Fibroblast of skin of scalp (primary cell): ENCODE measurements at places on chromosomes 16 and 17.

DNA sequence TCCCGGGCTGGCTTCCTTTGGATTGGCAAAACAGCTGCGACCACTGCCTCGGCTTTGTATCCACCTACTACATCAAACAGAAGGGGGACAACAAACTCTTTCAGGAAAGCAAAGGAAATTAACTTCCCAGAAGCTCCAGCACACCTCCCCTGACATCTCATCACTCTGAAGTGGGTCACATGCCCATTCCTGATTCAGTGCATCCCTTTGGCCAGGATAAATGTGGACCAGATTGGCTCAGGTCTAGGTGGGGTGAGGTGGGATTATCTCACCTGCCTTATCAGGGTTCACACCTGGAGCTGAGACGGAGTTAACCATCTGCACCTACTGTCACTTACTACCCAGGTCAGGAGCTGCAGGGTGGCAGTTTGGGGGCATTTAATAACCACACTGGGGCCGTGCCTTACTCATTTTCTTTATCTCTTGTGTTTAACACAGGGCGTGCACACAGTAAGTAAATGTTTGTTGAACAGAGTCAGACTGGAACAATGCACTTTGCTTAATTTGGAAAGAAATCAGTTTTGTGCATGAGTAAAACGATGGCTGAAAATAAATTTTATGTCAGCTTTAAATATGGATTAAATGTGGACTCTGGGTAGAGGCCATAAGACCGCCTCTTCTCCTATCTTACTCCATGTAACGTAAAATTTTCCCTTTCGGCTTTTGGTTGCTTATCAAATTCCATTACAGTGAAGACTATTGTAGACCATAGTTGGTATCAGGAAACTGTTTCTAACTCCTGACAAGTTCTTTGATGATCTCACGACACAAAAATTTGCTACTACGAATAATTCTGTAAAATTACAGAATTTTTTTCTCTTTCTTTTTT, 36.0 kb downstream of the IQCK start:
- DNase-seq = peak; percentile 17

GRCh38 chr16:5709889-5710288, 612.3 kb upstream of the EEF2KMT start:
- DNase-seq = peak; percentile 1

GRCh38 chr16:50902457-50902856, 160.6 kb downstream of the CYLD start:
- DNase-seq = no peak

DNA sequence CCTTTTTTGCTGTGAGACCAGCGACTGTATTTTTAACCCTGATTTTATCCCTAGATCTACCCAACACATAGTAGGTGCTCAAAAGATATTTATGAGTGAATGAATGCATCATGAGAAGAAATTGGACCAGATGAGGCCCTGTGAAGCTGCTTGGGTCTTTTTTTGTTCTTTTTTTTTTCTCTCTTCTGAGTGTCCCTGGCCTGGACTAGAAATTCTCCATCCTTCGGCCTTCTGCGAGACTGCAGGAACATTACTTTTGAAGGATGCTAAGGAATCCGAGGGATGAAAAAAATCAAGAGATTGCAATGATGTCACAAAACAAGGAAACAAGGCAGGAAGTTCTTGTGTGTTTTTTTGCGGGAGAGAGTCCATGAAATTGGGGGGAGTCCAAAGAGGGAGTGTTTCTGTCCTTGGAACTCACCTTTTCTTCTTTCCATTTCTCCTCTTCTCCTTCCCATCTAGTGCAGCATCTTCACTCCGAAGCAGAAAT, 560 bp upstream of the RUSF1 start:
- DNase-seq = peak; percentile 59

- DNase-seq = peak; percentile 61
Observed at GRCh38 chr17:59844884-59845594, 47.7 kb downstream of the TUBD1 start.

DNA sequence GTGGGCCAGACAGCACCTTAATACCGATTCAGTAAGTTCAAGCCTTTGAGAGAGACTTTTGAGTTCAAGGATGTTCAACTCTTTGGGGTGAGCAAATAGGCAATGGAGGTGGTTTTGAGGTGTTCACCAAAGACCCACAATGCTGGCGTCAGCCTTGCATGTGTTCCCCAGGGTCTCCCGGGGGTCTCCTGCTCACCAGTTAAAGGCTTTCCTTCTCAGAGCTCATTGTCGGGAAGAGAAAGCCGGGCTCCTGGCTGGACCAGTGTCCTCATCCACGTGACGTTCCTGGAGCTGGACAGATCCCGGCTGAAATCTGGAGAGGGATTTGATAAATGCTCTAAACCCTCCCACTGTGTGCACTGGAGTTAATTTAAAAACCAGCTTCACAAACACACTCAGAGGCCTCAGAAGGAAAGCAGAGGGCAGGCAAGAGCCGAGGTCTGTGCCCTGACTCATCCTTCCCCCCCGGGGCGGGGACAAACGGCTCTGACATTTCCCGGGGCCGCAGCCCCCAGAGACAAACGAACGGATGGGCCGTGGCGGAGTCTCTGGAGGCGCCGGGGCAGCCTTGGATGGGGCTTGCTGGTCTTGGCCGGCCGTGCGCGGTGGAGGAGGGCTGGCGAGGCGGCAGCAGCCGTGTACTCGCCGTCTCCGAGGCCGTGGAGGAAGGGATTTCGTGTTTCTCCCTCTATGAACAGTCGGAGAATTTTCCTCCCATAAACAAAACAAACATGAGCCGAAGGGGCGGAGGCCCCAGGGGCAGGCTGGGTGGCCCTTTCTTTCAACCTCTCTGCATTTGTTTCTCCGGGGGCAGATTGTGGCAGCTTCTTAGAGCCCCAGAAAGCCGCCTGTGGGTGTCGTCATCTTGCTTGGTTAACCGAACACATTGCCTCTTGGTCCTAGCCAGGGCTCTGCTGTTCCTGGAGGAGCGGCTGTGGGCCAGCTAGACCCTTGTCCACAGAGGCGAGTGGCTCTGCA, 94.2 kb downstream of the NTN1 start:
- DNase-seq = peak; percentile 84

GRCh38 chr17:80260069-80260535, 550 bp upstream of the RNF213 start:
- DNase-seq = peak; percentile 79

DNA sequence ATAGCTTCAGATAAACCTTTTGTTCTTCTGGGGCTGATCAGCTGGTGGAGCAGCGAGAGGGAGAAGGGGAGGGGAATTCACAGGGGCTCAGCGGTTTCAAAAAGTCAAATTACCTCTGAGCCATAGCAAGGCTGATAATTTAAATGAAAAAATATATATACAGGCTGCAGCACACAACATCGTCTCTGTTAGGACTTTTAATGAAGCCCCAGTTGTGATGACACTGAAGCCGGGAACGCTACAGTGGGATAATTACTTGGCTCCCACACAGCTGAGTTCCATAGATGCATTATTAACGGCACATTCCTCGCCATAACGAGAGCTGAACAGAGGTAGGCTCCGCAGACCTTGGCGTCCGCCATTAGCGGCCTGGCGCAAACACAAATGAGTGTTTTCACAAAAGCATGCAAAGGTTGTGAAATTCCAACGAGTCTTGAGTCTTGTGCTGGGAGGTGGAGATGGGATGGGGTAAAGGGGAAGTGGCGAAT, 216.0 kb downstream of the C16orf78 start:
- no peak for DNase-seq

DNA sequence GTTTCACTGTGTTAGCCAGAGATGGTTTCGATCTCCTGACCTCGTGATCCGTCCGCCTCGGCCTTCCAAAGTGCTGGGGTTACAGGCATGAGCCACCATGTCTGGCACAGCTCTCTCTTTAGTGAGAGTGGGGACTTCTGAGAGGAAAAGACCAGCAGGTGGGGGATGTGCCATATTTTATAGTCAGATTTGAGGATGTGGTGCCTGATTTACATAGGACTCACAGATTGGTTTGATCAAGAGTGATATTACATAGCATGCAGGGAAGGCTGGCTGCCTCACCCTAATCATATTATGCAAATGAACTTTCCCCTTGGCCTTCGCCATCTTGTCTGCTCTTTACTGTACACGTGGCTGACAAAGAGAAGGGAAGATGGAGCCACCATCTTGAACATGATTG, 28.1 kb upstream of the MAPK3 start:
- no peak for DNase-seq

DNA sequence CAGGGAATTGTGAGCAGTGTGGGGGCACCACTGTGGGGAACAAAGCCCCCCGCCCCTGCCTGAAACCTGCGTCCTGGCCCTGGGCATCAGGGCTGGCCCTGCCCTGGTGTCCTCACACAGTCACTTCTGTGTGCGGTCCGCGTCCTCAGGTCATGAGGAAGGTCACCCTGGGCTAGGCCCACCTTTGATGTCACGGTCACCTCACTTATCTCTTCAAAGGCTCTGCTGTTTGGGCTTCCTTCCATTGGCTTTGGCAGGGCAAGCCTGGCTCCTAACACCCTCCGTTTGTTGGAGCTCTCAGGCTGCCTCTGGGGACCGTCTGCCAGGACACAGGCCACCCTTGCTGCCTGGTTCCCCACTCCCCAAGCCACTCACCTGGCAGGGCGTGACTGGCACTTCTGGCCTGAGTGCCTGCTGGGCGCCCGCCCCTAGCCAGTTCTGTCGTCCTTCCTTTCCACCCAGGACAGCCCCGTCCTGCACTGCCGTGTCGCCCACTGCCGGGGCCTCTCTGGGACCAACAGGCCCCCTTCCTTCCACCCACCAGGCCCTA, 8.8 kb downstream of the CENPX start:
- no peak for DNase-seq

GRCh38 chr16:60922920-60923319, 1113.3 kb downstream of the CDH8 start:
- DNase-seq = no peak
